ENCODE measurements at places on chromosomes 2 and 18. TPM values are rescaled to one million over a fixed set of nuclear protein-coding genes. Genes with fewer than 3 reads are reported as not detected.

Gene SLC8A1
- total RNA-seq, result 0.80 TPM

Gene LOXHD1
- total RNA-seq, result 0.23 TPM

Gene HOXD12
- not detected for total RNA-seq

Gene TFCP2L1
- total RNA-seq, result 1.7 TPM

Gene MC5R
- total RNA-seq, result 0.56 TPM

Gene CNTNAP5
- 5.0 TPM for total RNA-seq

Gene DSG2
- 60.5 TPM for total RNA-seq

Gene CCL20
- not detected for total RNA-seq

Gene NIF3L1
- 14.2 TPM for total RNA-seq

Gene TEX44
- total RNA-seq, result not detected

Gene GPR39
- total RNA-seq, result 0.62 TPM

Gene FIGN
- total RNA-seq, result 14.0 TPM

DNA sequence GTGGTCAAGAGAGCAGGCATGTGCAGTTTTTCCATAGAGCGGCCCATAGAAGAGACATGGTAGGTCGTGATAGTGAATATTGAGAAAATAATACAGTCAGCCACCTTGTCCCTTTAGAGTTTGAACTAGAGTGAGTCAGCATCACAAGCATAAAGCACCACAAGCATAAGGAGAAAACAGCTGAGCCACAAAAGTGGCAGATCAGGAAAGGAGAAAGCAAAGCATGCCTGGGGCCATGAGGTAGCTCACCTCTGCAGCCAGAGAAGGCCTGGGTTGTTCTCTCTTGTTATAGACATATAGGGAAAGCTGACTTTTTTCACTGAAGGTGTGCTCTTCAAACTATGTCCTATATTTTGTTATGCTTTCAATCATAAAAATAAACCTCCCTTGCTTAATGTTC is 879.0 kb downstream of the DSC3 start:
- DNase-seq, result no peak

DNA sequence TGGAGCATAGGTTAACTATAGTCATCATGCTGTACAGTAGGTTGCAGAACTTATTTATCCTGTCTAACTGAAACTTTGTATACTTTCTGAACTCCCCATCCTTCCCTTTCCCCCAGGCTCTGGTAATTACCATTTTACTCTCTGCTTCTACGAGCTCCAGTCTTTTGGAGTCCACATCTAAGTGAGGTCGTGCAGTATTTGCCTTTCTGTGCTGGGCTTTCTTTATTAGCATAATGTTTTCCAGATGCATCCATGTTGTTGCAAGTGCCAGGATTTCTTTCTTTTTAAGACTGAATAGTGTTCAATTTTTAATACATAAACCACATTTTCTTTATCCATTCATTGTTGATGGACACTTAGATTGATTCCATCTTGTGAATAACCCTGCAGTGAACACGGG is 464.1 kb downstream of the TGIF1 start:
- DNase-seq, result no peak

DNA sequence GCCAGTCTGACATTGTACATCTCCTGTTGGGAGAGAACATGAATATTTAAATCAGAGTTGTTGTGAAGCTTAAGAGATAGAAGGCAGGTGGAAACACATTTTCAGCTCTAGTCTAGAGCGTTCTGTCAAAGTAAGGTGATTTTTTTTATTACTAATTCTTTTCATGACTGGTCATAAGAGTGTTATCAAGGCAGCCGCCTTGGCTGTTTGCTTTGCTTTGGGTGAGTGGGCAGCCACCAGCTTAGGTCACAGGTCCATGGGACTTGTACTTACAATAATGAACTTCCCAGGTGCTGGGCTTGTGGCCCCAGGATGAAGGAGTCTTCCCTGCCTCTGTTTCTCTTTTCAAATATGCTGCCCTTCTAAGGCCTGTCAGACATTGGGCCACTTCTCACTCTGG is 256.3 kb downstream of the SRBD1 start:
- DNase-seq, result no peak

GRCh38 chr2:240465765-240466578 is 30.5 kb downstream of the GPC1 start:
- peak; percentile 4 for DNase-seq

DNA sequence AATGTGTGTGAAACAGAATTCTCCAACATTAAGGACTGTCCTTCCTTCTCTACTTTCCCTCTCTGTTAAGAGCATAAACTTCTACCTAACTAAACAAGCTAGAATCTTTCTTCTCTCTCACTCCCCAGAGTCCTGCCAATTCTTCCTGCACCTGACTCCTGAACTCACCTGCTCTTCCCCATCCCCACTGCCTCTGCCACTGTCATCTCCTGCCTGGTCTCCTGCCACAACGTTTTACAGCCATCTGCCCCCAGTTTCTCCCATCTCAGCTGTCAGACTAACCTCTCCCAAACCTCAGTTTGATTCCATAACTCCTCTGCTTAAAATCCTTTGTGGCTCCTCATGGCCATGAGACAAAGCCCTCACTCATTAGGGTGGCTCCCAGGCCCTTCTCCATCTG is 288.3 kb upstream of the FBXO11 start:
- no peak for DNase-seq

DNA sequence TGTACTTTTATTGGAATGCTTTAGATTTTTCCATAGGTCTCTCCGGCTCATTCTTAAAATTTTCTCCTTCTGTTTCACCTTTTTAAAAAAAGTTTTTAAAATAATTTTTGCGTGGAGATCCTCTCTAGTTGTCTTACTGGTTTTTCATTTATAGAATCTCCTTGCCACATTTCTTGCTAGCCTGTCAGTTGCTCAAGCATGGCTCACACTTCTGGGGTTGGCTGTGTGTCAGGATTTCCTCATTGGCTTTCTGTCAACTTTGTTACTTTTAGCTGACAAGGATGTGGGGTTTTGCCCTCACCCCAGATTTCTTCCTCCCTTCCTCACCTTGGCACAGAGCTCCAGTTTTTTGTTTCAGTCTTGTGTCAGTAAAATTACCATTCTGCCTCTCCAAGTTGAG is 124.6 kb downstream of the ZNF407 start:
- DNase-seq, result no peak

GRCh38 chr18:2897448-2898185 is 50.8 kb downstream of the EMILIN2 start:
- DNase-seq, result no peak

GRCh38 chr2:219119422-219120043 is 41.1 kb downstream of the NHEJ1 start:
- peak; percentile 64 for DNase-seq

DNA sequence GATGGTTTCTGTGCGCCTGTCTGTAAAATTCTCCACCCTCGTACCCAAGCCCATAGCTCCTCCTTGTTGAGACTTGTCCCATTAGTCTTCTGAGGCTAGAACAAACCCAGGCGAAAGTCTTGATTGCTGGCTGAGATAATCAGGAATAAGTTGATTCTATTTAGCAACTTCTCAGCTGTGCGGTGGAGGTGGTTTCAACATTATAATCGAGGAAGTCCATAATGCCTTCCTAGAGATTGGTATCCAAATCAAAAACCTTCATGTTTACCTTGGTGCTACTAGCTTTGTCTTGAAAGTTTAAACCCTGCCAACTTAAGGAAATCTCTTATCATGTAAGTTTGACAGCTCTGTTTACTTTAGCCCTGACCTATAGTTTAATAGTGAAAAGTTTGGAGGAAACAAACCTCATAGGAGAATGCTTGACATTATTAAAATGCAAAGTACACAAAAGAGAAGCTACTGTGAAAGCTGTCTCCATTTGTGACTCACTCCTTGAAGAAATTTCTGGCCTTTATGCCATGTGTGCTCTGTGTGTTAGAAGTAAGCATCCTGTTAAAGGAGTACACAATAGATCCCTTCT is 36.6 kb upstream of the DSC1 start:
- no peak for DNase-seq

DNA sequence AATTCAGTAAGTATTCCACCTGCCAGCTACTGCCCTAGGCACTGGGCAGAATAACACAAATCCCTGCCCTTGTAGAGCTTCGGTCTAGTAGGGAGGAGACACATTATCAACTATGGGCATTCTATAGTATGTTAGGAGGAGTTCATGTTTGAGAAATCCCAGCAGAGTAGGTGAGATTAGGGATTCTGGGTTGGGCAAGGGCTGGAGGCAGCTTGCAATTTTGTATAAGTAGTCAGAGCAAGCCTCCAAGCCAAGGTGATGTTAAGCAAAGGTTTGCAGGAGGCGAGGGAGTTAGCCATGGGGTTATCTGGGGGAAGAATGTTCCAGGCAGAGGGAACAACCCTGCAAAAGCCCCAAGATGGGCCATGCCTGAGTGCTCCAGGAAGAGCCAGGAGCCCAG is 187.9 kb upstream of the HS6ST1 start:
- no peak for DNase-seq

DNA sequence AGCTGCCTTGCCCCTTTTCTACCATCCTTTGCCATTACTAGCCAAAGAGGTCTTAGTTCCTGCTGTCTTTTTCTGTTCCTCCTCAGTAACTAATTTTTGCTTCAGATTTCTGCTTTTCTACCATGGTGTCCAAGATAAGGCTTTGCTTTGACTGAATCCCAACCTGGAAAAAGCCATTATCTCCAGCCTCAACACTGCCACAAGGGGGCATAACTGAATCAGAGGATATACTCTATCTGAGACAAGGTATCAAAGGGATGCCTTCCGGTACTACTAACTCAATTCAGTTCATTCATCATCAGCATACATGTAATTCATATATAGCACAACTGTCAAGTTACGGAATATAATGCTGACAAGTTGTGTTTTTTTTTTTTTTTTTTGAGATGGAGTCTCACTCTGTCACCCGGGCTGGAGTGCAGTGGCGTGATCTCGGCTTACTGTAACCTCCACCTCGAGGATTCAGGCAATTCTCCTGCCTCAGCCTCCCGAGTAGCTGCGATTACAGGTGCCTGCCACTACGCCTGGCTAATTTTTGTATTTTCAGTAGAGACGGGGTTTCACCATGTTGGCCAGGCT is 11.4 kb downstream of the OSGEPL1 start:
- DNase-seq, result peak; percentile 41

DNA sequence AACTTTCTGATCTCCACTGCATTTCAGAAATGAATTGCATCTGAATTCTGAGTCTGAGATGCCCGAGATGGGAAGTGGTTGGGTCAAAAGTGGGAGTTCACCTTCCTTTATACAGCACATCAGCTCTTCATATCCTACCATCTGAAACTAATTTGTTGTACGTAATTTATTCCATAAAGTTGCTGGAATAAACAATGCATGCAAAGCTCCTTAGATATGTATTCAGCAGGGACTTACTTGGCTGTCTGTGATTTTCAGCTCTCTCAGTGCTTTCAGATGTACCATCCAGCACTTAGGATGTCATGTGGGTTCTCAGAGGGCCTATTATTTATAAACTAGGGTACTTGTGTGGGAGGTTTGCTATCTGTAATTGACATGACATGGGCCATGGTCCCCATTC is 46.9 kb upstream of the EFEMP1 start:
- DNase-seq, result no peak

DNA sequence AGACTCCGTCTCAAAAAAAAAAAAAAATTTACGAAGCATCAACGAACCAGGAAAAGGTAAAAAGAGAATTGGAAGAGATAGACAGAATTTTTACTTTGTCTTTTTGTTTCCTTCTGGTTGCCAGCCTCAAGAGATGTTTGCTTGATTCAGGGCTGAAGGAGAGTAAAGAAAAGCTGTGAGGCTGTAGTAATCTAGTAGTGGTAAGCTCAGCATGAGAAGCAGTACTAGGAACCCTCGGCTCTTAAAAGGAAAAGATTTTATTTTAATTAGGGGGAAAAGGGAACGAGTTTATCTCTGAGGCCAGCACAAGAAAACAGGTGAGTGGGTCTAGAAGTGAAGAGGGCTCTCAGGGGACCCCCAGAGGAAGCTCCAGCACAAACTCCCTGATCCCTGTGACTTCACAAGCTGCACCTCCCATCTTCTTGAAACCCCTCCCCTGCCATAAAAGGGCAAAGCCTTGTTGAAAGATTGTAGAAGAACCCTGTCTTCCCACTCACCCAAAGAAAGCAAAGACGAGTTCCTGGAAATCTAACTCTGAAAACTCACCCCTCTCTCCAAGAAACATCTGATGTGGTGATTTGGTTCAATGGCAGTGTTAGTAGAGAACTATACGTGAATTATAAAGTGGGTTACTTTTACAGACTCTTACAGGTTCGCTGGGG is 8.6 kb downstream of the RBMS1 start:
- DNase-seq, result no peak

DNA sequence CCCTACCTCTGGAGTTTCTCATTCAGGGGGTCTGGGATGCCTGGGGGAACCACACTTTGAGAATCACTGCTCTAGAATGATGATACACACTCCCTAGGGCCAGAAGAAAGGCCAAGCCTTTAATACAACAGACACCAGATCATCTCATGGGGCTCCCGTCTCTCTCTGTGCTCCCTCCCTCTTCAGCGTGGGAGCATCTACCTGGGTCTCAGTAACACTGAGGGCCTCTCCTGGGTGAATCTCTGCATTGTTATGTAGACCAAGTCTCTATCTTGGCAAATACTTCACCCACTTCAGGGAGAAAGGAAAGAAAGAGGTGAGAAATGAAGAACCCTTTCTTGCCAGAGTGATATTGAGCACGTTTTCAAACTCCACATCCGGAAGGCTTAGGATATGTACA is 146.8 kb upstream of the MSH6 start:
- DNase-seq, result no peak

DNA sequence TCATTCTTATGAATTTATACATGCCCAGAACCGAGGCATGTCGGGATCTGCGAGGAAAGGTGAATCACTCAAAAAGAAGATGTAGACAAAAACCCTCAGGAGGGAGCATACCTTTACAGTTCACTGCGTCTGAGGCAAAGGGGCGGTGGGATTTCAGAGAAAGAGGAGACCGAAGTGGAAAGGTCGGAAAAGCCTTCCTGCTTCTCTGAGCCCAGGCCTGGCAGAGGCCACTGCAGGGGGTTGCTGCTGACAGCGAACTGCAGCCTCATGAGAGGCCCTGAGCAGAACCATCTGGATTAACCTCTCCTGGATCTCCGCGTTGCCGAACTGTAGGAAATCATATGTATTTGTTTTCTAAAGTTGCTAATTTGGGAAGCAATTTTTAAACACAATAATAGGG is 713.1 kb upstream of the SOX11 start:
- DNase-seq, result no peak

- DNase-seq, result no peak
These were observed 317.7 kb downstream of the RDH14 start for GRCh38 chr2:18242716-18243115.

DNA sequence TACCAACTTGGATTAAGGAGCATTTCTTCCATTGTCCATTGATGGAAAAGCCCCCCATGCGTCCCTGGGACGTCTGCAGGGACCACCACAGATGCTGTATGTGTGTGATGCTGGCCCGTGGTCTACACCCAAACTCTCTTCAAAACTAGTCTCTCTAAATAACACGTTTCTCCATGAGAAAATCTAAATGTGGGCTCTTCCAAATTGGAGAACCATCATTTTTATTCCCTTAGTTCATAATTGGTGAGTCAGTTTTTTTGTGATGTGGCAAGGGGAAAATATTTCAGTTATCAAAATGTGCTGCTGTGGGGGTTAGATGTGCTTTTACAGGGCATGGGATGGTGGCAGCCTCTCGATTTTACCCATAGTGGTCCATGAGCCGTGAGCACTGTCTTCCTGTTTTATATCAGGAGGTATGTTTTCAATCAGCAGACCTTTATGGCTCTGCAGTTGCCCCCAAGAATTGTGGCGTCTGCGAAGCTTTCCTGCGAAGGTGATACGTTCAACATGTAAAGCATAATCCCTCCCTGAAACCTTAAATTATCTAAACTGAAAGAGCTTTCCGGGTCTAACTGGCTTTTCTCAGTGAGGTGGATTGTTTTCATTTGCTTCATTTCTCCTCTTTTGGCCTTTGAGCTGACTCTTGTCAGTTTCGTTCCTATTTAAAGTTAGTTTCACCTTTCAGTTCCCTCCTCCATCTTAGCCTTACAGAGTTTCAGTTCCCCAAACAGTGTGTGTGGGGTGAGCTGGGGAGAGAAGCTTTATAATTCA is 78.4 kb downstream of the SETBP1 start:
- DNase-seq, result no peak
